ENCODE measurements at places on chromosomes 1 and 21.
A peak's percentile ranks its signal among the peaks of the same experiment; 100 is the strongest.

DNA sequence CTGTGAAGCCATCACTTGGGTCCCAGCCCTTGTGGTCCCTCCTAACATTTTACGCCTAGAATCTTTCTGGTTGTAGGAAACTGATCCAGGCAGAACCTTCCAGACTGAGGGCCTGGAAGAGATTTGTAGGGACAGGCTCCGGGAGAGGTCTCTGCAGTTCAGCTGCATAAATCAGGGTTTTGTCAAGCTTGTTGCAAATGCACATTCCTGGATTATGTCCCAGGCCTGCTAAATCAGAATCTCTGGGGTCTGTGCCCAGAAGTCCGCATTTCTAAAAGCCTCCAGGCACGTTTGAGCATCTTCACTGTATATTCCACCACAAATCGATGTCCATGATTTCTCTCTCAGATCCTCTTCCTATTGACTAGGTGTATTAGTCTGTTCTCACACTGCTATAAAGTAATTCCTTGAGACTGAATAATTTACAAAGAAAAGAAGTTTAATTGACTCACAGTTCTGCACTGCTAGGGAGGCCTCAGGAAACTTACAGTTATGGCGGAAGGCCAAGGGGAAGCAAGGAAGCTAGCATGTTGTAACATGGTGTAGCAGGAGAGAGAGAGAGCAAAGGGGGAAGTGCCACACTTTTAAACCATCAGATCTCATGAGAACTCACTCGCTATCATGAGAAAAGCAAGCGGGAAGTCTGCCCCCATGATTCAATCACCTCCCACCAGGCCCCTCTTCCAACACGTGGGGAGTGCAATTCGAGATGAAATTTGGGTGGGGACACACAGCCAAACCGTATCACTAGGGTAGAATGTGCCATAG is 1.2 kb upstream of the FHAD1 start:
- peaks cover 56% of the 10 kb centered on the region for H3K27me3 ChIP-seq
- H3K4me3 ChIP-seq: no peak overlapping the region
- no peak for DNase-seq
- no peaks in the 10 kb centered on the region for H3K36me3 ChIP-seq

- no peak for DNase-seq
- H3K4me3 ChIP-seq: peak overlapping the region; percentile 29
- peaks cover 2% of the 10 kb centered on the region for H3K36me3 ChIP-seq
- no peak overlapping the region for H3K27ac ChIP-seq
Measured at GRCh38 chr1:1069711-1070676, 4.1 kb downstream of the RNF223 start.

GRCh38 chr1:2356401-2356800 is 35.0 kb downstream of the MORN1 start:
- no peaks in the 10 kb centered on the region for H3K4me1 ChIP-seq
- H3K27me3 ChIP-seq: no peaks in the 10 kb centered on the region
- no peak overlapping the region for H3K4me3 ChIP-seq
- H3K27ac ChIP-seq: no peak overlapping the region
- DNase-seq: no peak

- H3K27me3 ChIP-seq: peaks cover 4% of the 10 kb centered on the region
- H3K4me1 ChIP-seq: no peaks in the 10 kb centered on the region
- no peaks in the 10 kb centered on the region for H3K36me3 ChIP-seq
- no peak overlapping the region for H3K4me3 ChIP-seq
Measured at GRCh38 chr1:88509379-88509778, 174.7 kb upstream of the PKN2 start.

DNA sequence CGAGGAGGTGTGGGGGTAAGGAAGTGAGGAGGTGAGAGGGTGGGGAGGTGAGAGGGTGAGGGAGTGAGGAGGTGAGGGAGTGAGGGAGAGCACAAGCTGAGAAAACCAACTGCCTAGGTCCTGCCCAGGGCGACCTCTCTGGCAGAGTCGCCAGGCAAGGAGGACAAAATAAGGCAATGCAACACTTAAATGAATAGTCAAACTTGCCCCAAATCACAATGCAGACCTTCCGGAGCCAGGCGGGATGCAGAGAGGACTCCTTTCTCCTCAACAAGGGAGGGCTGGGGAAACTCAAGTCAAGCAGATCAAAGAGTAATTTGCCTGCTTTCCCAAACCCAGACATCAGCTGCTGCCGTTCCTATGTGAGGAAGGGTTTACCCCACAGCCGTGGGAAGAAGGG is 86.0 kb downstream of the CCDC185 start:
- no peak for DNase-seq
- H3K27ac ChIP-seq: no peak overlapping the region
- H3K4me3 ChIP-seq: no peak overlapping the region
- H3K4me1 ChIP-seq: peaks cover 3% of the 10 kb centered on the region
- H3K27me3 ChIP-seq: peaks cover 5% of the 10 kb centered on the region

DNA sequence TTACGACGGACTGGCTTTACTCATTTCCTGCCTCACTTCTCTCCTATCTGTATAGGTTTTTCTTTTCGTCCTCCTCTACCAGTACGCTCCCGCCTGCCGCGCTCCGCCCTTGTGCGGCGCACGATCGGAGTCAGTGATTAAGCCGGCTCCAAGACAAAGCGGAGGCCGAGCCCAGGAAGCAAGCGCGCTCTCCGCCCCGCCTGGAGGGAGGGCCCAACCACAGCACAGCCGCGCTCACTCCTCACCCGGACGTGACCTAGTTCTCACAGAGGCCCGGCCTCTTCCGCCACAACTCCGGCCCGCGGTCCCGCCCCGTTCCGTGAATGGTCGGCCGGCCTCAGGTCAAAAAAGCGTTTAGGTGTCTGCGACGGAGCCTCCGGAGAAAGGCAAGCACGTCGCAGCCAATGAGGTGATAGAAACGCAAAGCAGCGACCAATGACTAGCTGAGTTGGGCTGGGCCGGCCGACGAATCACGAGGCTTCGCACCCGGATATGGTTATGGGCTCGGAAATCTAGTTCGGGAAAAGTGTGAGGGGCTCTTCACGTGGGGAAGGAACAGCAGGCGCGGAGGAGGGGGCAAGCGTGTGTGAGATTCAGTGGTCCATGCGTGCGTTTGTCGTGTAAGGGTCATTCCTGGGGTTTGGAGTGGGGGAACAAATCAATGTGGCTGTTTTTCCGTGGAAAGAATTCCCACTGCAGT is at the start of gene METTL13:
Gene METTL13 (plus strand): TSS at position 485 of the 700 bp plus-strand sequence. CDS start 308 bp downstream, outside the sequence.
- H3K4me3 ChIP-seq: peak within 1 kb of the TSS; percentile 100
- peak within 1 kb of the TSS; percentile 98 for H3K27ac ChIP-seq
- peaks cover 29% of the 10 kb centered on the region for H3K36me3 ChIP-seq
- DNase-seq: peak; percentile 99
- no peaks in the 10 kb centered on the region for H3K27me3 ChIP-seq

- peaks cover 33% of the 10 kb centered on the region for H3K36me3 ChIP-seq
- peak overlapping the region; percentile 30 for H3K4me3 ChIP-seq
- peak overlapping the region; percentile 78 for H3K27ac ChIP-seq
- no peak for DNase-seq
Measured at GRCh38 chr1:160806109-160806665, 10.2 kb downstream of the LY9 start.

GRCh38 chr21:46486481-46487126 is 27.9 kb downstream of the DIP2A start:
- H3K27ac ChIP-seq: no peak overlapping the region
- DNase-seq: no peak
- no peaks in the 10 kb centered on the region for H3K27me3 ChIP-seq
- peaks cover 12% of the 10 kb centered on the region for H3K36me3 ChIP-seq
- peaks cover 15% of the 10 kb centered on the region for H3K4me1 ChIP-seq

GRCh38 chr1:18190598-18190997 is 83.0 kb downstream of the IGSF21 start:
- no peak for DNase-seq
- no peaks in the 10 kb centered on the region for H3K36me3 ChIP-seq
- H3K4me1 ChIP-seq: no peaks in the 10 kb centered on the region
- H3K4me3 ChIP-seq: no peak overlapping the region
- peaks cover 15% of the 10 kb centered on the region for H3K27me3 ChIP-seq

- H3K4me1 ChIP-seq: peaks cover 70% of the 10 kb centered on the region
- no peak overlapping the region for H3K27ac ChIP-seq
- H3K36me3 ChIP-seq: peaks cover 23% of the 10 kb centered on the region
- no peak for DNase-seq
Measured at GRCh38 chr1:19205403-19205802, 4.7 kb downstream of the UBR4 start.

DNA sequence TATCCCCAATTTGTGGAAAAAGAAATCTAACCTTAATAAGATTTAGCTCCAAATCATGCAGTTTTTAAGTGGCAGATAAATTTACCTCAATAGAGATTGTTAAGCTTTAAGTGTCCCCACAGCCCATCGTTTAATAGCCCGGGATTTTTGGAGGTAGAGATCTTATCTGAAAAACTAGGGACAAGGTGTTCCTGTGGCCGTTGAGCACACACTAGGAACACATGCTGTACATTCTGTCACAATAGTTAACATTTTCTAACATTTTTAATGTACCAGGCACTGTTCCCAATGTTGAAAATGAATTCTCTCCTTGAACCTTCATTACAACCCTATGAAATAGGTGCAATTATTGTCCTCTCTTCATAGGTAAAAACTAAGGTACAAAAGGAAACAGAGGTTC is 85.7 kb upstream of the PLD5 start:
- peaks cover 8% of the 10 kb centered on the region for H3K27me3 ChIP-seq
- H3K27ac ChIP-seq: no peak overlapping the region
- no peaks in the 10 kb centered on the region for H3K4me1 ChIP-seq
- DNase-seq: no peak
- H3K4me3 ChIP-seq: no peak overlapping the region

DNA sequence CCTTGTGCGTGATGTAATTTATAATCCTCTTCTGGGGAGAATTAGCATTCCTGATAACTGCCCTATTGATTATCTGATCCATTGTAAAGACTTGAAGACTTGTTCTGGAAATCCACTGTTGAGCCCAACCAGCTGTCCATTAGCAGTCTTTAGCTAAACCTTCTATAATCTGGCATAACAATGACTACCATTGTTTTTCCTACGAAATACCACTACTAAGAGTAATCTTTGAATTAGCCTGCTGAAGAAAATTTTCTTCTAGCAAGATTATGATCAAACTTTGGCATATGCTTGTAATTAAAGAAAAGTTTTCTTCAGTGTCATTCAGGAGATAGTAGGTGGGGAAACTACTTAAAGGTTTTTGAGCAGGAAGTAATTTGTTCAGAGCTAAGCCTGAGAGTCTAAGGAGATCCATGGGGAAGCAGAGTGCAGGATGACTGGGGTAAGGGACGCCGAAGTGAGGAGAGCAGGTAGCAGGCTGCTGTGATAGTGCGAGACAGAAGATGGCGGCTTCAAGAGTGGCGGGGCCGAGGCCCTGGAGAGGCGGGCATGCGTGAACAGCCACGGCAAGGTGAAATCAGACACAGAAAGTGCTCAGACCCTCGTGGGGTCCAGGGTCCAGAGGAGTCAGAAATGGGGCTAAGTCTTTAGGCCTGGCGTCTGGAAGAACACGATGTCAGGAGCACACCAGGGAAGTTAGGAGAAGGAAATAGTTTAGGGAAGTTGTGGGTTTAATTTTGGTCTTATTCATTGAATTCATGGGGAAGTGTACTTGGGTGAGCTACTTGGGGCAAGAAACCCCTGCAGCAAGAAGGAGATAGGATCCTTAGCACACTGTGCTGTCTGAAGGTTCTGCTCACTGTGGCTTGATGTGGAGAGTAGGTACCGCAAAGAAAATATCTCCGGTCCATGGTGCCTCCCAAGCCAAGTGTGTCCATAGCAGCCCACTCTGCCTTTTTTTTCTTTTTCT is 112.6 kb upstream of the ADAR start:
- no peak overlapping the region for H3K4me3 ChIP-seq
- peaks cover 21% of the 10 kb centered on the region for H3K4me1 ChIP-seq
- H3K27ac ChIP-seq: no peak overlapping the region
- DNase-seq: no peak

- H3K4me1 ChIP-seq: no peaks in the 10 kb centered on the region
- DNase-seq: no peak
- H3K36me3 ChIP-seq: no peaks in the 10 kb centered on the region
- no peak overlapping the region for H3K4me3 ChIP-seq
Measured at GRCh38 chr1:57204942-57205787, 218.7 kb downstream of the DAB1 start.

All from activated naive CD4-positive, alpha-beta T cell treated with anti-CD3 and anti-CD28 coated beads for 36 hours (primary cell).